ENCODE measurements at places on chromosomes 2 and 18.

DNA sequence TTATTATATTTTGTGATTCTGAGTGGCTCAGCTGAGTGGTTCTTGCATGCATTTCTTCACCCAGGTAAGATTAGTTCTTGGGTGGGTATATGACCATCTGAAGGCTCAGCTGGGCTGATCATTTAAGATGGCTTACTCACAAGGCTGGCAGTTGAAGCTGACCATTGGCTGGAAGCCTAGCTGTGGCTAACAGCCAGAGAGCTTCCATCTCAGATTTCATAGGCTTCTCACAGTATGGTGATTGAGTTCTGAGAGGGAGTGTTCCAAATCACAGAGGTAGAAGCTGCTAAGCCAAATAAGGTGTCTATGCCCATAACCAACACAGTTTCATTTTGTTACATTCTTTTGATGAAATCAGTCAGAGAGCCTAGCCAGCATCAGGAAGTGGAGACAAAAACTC is 117.4 kb upstream of the RPRM start:
- DNase-seq, result no peak

GRCh38 chr2:239150125-239151011 is 250.5 kb downstream of the HDAC4 start:
- no peak for DNase-seq

DNA sequence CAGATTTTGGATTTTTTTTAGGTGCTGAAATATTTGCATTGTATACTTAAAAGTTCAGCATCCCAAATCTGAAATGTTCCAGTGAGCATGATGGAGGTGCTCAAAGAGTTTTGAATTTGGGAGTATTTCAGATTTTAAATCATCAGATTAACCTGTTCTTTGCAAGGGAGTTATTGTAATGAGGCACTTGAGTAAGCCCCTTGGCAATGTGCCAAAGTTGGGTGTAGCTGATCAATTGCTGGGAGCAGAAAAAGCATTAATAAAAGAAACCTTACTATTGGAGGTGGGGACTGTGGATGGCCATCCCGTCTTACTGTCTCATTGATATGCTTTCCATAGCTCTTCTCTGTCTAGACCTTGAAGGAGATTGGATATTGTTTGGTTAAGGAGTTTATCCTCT is 28.3 kb downstream of the MALT1 start:
- no peak for DNase-seq

DNA sequence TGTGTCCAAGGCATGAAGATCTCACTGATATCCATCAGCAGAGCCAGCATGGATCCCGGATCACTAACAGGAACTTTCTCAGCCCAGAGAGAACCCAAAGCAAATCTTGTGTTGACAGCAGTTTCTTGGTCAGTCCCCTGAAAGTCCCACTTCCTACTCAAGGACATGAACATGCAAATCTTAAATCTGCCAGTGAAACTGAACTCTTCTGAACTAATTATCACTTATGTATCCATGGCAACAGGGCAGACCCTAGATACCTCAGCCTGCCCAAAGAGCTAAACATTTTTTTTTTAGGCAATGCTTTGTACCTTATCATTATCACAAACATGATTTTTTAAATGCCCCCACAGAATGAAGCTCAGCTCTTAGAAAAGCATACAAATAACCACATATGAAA is 127.8 kb upstream of the DDX18 start:
- no peak for DNase-seq
